ENCODE measurements at places on chromosomes 1 and 21.

- peak; percentile 83 for DNase-seq
Measured at GRCh38 chr1:29235955-29236711, at the start of gene PTPRU. TSS of gene PTPRU (plus strand) at chr1:29236522. CDS start at chr1:29236645, 123 bp downstream.

GRCh38 chr1:211261229-211261628 is 2.1 kb downstream of the RCOR3 start:
- DNase-seq = no peak

DNA sequence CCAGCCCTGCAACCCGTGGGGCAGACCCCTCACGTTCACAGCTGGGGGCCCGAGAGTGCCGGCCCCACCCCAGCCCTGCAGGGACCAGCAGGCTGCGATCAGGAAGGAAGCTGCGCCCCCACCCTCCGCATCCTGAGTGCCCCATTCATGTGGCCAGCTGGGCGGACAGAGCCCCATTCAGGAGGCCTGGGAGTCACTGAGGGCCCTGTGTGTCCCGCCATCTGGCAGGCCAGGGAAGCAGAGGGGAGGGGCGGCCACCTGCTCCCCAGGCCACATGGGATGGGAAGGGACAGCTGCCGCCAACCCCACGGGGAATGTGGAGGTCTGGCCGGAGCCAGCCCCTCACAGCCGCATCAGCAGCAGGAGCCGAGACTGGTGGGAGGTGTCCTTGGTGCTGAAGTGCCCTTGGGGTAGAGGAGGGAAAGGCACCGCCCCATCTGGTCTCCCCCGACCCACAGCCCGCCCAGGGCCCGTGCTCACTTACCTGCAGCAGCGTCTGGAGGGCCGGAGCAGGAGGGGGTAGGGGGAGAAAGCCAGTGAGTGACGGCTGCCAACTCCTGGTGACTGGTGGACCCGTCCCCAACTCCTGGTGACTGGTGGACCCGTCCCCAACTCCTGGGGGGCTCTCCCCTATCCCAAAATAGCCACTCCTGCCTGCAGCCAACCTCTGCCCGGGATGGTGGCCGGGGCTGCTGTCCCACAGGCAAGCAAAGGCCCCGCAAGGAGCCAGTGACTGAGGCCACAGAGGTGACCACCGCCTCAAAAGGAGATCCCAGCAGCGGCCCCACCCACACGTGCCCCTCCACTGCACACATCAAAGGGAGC is 8.7 kb downstream of the ACAP3 start:
- DNase-seq = no peak

GRCh38 chr1:191609305-191609704 is 549.0 kb upstream of the RGS18 start:
- DNase-seq = no peak

GRCh38 chr21:45640888-45641479 is 2.5 kb upstream of the PCBP3 start:
- DNase-seq = no peak

GRCh38 chr1:232628335-232629249 is 1.3 kb downstream of the SIPA1L2 start:
- DNase-seq = no peak

DNA sequence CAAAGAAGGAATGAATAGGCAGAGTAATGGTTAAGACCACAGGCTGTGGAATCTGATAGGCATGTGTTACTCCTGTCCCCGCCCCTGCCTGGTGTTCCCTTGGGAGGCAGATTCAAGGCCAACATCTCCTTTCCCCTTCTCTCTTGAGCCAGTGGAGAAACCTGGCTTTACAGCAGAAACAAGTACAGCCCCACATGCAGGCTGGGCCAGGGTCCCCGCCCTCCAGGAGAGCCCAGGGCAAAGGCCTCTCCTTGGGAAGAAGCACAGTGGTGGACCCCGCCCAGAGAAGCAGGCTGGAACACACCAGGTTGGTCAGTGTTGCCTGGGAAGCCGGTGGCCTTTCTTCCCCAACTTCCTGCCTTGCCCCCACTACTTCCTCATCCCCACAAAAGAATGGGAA is 6.8 kb downstream of the C1orf167 start:
- DNase-seq = no peak

DNA sequence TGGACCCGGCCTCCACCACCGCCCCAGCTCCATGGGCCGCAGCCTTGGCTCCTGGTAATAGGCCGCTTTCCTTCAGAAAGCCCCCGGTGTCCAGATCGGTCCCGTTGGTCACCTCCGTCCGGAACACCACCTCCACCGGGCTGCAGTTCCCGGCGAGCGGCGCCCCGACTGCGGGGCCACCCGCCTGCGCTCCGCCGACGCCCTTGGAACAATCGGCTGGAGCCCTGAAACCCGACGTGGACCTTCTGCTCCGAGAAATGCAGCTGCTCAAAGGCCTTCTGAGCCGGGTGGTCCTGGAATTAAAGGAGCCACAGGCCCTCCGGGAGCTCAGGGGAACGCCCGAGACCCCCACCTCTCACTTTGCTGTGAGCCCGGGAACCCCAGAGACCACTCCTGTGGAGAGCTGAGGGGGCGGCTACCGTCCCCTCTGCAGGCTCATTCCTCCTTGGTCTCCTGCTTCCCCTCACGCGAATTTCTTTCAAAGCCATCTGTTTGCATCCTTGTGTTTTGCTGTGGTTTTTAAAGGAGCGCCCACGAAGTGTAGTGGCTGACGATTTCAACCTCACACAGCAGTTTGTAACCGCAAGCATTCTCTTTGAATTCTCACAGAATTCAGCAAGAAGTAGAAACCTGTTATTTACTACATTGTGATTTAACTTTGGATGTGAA is 6.0 kb downstream of the FCRLB start:
- no peak for DNase-seq

- DNase-seq = peak; percentile 52
Measured at GRCh38 chr1:168428063-168428731, 115.6 kb downstream of the XCL2 start.

DNA sequence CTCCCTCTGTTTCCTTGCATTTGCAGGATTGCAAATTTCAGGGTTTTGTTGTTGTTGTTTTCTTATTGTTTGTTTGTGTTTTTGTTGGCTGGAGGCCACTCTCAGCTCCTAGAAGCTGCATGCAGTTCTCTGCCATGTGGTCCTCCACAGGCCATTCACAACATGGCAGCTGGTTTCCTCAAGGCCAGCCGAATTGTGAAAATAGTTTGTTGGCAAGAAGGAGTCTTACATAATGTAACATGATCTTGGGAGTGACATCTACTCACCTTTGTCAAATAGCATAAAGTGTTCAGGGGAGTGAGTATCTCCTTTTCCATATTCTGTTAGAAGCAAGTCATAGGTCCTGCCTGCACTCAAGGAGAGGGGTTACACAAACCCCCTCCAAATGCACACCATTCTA is 10.6 kb upstream of the UAP1 start:
- no peak for DNase-seq

- DNase-seq = no peak
Measured at GRCh38 chr1:27604579-27605299, 795 bp upstream of the AHDC1 start.

DNA sequence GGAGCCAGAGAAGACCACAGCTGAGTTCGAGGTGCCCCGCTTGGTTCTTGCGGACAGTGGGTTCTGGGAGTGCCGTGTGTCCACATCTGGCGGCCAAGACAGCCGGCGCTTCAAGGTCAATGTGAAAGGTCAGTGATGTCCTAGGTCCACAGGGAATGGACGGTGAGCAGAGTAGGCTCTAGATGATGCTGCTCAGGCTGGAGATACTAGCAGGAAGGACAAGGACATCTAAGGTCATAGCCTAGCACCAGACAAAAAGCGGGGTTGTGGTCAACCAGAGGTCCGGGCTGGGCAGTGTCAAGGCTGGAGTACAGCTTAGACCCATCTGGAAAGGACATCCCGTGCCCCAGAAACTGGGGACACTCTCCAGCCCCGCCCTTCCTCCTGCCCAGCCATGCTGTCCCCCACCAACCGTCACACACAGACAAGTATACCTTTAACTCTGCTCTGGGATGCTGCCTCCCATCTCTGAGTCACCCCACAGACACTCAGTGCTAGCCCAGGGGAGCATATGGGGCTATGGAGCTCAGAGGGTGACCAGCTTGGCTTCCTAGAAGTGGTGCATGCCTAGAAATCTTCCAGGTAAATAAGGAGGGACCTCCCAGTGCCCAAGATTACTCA is 8.7 kb downstream of the TIE1 start:
- no peak for DNase-seq

DNA sequence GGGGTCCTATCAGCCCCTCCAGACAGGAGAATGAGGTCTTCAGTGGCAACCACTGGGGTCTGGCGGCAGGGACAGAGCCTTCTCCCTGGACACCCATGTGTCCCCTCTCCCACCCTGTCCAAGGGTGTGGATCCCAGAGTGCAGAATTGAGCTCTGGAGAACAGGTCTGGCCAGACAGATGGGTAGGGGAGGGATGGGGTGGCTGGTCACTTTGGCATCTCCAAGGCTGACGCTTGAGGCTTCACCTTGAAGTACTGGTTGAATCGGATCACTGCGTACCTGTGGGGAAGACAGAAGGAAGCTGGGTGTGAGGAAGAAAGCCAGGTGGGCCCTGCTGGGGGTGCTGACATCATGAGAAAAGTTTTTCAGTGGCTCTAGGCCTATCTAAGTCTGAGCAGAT is 19.9 kb downstream of the ETNK2 start:
- no peak for DNase-seq

- no peak for DNase-seq
Measured at GRCh38 chr1:159581422-159581821, 6.2 kb upstream of the APCS start.

GRCh38 chr1:164723296-164723798 is 164.4 kb downstream of the PBX1 start:
- DNase-seq = no peak

DNA sequence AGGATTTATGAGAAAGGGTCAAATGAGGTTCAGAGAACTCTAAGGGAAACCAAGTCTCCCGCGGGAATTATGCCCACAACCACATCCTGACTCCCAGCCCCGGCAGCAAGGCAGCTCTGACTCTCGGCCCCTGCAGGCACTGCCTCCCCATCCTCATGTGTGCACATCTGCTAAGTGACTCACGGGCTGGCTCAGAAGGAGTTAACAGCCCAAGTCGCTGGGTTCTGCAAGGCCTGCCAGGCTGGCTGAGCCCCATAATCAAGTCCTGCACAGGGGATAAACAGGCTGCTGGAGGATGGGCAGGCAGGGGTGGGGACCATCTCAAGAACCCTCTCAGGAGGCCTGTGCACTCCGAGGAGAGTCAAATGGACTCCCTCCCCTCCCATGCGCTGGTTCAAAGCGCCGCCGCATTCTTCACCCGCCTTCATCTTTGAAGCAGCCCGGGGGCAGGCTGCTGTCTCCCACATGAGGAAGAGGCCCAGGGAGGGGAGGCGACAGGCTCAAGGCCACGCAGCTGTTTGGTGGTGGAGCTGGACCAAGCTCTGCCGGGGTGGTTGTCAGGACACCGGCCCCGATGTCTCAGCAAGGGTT is 344.3 kb downstream of the MATN1 start:
- no peak for DNase-seq

GRCh38 chr1:73980324-73981040 is 217.5 kb downstream of the LRRIQ3 start:
- peak; percentile 25 for DNase-seq

GRCh38 chr1:46448109-46448911 is 41.3 kb upstream of the DMBX1 start:
- no peak for DNase-seq
